ENCODE measurements at places on chromosomes 1 and 21.

GRCh38 chr1:18139198-18139981 lies 31.8 kb downstream of the IGSF21 start:
- no peak for DNase-seq

DNA sequence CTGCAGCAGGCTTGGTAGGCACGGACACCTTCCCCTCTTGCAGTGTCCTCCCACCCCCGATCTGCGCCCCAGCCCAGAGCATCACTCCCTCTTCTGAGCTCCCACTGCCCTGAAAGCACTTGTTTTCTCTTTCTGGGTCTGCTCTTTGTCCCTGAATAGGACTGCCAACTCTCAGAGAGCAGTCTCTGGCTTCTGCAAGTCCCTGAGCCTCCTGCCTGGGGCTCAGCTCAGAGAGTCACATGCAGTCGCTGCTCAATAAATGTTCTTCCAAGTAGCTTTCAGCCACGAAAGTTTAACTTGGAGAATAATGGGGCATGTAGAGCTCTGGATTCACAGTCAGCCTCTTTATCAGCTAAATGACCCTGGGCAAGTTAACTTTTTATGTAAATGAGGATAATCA lies 205.6 kb downstream of the HIVEP3 start:
- no peak for DNase-seq

GRCh38 chr1:189633658-189634057 lies 844.0 kb downstream of the BRINP3 start:
- no peak for DNase-seq

DNA sequence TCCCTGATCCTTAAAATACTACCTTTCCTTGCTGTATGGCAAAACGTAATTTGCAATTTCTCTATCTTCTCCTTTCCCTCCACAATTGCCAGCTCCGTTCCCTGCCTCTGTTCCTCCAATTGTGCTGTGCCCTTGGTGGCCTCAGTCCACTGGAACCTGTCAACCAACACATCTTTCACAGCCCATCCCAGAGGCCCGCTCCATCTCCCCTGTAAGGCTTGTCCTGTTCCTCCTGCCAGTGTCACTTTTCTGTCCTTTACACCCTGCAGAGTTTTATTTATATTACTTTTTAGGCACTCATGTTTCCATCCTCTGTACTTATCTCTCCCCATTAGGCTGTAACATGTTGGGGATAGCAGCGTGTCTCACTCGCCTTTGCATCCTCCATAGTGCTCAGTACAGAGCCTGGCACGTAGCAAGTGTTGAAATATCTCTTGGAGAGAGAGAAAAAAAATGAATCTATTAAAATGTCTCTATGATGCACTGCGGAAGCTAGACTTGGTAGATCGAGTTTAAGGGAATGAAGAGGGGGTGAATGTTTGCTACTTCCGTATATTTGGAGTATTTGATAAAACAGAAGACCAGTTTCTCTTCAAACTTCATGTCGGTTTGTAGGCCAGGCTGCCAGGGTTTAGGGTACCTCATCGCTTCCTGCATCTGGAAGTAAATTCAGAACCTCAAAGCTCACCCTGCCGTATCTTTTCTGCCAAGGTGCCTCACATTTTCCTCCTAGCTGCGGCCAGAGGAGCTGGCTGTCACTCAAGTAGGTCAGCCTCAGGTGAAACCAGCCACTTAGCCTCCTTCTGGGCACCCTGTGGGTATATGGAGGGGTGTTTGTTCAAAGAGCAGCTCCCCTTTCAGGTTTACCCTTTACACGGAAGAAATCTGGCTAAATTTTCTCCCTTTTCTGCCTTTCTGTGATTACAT lies 303.8 kb downstream of the TM2D1 start:
- DNase-seq = no peak

GRCh38 chr1:50155541-50155940 lies 46.8 kb downstream of the ELAVL4 start:
- DNase-seq = no peak

DNA sequence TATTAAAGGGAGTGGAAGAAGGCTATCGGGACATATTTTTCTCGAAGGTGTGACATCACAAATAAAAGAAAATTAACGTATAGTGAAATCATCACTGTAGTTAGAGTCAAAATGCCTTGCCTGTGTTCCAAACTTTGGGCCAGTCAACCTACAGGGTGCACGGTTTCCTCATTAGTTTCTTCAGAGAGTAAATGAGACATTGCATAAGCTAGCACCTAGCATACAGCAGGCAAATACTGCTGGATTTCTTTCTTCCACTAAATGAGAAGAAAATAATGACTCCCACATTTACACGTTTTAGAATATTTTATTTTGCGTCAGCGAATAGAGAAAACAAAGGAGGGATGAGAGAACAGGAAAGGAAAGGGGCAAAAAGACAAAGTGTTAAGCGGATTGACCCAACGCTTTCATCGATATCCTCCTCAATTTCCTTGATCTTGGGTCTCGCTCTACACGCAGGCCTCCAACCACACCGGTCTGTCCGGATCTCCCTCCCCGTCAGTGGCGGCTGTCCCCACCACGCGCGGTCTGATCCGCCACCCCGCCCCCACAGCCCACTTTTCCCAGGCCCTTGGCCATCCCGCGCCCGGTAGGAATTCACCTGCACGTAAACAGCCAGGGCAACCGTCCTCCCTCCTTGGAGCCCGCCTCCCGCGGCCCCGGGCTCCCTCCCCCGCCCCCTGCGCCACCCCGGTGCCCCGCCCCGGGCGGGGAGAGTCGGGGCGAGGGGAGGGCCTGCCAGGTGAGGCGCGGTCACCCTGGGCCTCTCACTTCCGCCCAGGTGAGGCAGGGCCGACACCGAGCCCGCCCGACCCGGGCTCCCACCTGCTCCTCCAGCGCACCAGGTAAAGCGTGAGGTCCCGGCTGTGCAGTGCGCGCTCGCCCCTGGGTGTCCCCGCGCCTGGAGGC lies at the start of gene PATJ:
Gene PATJ, plus strand, starts transcription at position 770 of the 909 bp plus-strand sequence. CDS start 20,413 bp downstream, outside the sequence.
- peak; percentile 76 for DNase-seq

GRCh38 chr1:23171181-23171755 lies 2.6 kb upstream of the LUZP1 start:
- no peak for DNase-seq

GRCh38 chr1:164846731-164847691 lies 288.0 kb downstream of the PBX1 start:
- DNase-seq = no peak

DNA sequence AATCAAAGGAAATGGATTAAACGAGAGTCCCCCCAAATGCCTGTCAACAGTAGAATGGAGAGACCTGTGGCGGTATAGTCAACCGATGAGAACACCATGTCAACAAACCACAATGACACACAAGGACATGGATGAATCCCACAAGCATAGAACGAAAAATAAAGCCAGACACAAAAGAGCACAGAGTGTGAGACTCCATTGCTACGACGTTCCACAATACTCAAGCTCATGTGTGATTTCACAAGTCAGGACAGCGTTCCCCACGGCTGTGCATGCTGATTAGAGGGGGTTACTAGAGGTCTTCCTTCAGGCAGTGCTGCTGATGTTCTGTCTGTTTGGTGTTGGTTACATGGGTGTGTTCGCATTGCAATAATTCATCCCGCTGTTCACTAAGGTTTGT lies 5.8 kb upstream of the PLA2G2D start:
- DNase-seq = no peak

GRCh38 chr1:212721388-212722247 lies 22.0 kb upstream of the BATF3 start:
- no peak for DNase-seq

DNA sequence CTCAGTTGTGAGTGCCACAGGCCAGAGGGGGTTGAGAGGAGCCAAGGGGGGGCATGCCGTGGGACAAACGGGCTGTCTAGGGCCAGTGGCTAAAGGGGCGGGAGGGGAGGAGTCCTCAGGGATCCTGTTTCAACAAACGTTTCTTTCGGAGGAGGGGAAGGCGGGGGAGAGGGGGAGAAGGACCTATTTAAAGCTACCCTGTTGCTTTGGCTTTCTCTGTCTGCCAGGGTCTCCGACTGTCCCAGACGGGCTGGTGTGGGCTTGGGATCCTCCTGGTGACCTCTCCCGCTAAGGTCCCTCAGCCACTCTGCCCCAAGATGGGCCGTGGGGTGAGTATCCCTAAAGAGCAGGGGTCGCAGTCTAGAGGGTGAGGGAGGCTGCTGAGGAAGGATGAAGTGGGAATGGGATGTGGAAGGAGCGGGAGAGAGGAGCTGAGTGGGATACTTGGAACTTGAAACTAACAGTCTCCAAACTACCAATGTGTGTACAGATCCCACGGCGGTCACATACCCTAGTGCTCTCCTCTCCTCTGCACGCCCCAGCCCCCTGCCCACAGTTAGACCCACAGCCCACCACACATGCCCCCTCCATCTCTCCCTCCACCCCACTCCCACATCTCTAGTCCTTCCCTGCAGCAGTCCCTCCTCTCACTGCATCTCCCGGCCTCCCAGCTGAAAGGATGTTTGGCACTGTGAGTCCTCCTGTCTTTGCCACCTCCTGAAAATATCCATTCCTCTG lies at the start of gene ATP1A2:
Gene ATP1A2, plus strand, starts transcription at position 215 of the 738 bp plus-strand sequence. Its CDS starts 103 bp downstream, at position 318.
- DNase-seq = no peak

GRCh38 chr1:239811211-239811885 lies 280.3 kb upstream of the FMN2 start:
- DNase-seq = no peak

DNA sequence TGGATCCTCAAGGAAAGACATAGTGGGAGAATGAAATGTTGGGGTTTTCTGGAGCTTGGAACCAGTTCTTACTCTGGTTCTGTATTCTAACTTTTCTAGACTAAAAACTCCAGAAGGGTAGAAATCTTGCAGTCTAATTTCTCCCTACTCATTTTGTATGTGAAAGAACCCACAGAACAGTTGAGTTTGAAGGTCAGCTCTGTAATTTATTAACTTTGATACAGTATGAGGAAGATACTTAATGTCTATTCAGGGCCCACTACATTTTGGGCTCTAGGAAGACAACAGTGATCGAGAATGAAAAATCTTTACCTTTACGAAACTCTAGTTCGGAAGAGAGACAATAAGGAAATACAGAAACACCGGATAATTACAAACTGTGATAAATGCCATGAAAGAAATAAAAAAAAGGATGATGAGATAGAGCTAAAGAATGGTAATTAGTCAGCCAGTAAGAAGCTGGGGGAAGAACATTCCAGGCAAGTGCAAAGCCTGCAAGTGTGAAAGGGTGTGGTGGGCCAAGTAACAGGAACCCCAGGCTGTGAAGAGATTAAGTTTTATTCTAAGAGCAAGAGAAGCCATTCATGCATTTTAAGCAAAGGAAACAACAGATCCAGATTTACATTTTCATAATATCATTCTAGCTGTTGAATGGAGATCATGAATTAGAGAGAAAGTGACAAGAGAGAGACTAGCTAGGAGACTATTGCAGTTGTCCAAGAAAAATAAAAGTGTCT lies 159.9 kb upstream of the HMCN1 start:
- no peak for DNase-seq

DNA sequence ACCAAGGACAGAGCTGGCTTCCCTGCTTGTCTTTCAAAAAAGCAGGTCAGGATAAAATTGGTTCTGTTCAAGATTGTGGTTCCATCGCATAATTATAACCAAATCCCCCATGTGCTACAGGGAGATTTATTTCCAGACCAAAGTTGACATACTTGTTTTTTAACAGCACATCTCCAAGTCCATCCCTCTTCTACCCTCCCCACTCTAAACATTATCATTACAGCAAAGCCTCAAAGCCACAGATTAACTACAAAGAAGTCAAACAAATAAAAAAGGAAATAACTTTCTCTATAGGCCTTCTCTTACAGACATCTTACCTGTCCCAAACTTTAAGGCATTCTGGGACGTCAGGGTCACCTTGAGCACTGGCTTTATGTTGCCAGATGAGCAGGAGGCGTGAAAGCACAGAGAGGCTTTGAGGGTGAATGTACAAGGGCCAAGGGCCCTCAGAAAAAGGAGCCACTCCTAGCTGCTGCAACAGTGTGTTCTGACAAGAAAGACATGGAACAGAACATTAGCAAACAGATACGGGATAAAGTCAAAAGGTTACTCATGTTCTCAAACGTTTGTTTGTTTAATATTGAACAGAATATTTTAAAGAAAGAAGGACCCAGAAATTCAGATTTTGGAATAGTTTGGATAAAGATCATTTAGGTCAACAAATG lies 31.2 kb downstream of the UBR4 start:
- no peak for DNase-seq

- DNase-seq = no peak
Observed at GRCh38 chr1:197336571-197336970, 68.5 kb downstream of the CRB1 start.

DNA sequence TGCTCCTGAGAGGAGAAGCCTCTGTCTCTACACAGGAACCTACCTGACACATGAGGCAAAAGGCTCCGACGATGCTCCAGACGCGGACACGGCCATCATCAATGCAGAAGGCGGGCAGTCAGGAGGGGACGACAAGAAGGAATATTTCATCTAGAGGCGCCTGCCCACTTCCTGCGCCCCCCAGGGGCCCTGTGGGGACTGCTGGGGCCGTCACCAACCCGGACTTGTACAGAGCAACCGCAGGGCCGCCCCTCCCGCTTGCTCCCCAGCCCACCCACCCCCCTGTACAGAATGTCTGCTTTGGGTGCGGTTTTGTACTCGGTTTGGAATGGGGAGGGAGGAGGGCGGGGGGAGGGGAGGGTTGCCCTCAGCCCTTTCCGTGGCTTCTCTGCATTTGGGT lies 3.9 kb upstream of the ACKR1 start:
- no peak for DNase-seq

DNA sequence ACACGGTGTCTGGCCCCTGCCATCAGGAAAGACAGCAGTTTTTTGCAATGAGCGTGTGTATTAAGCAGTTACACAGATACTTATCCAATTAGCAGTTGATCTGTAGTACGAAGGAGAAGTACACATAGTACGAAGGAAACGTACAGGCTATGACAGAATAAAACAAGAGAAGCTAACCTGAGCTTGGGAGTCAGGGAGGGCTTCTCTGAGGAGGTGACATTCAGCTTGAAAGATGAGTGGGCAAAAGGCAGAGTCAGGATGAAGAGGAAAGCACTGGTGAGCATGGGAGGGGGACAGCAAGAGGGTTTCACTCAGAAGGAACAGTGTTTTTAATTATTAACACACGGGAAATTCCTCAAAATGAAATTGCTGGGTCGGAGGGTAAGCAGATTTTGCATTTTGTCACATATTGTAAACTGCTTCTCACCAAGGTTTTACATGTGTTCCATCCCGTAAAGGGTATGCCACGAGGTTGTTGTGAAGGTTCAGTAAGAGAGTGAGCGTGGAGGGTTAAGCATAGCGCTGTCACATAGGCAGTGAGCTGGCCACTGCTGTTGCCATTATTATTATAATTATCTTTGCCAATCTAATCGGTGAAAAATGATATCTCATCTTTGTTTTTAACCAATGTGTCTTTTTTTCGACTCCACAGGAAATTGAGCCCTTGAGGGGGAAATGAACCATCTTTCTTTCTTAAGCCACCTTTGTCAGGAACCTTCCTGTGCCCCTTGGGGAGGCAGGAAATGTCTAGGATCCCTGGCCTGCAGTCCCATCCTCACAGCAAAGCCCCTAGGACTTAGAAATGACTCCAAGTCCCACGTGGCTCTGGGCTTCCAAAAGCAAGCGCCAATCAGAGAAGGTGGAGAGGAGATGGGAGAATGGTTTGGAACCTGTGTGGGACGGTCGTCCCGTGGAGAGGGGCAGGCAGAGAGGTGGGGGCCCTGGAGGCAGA lies 47.3 kb upstream of the POU3F1 start:
- no peak for DNase-seq

- DNase-seq = no peak
Observed at GRCh38 chr1:95512925-95513324, 278.9 kb downstream of the RWDD3 start.
